GM13976 (cell line): ENCODE measurements at places on chromosomes 4 and X.

DNA sequence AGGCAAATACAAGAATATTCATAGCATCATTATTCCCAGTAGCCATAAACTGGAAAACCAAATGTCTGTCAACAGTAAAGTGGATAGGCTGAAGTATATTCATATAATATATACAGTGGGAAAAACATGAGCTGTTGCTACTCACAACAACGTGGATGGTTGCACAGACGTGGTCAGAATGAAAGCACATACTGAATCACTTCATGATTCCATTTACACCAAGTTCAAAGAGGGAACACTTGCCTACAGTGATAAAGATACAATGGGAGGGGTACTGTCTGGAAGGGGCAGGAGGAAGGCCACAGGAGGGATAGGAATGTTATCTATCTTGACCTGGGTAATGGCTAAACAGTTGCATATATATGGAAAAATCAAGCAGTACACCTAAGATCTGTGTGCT, 25.3 kb downstream of the APBB2 start:
- DNase-seq = no peak

GRCh38 chr4:4416981-4417380, 30.1 kb downstream of the NSG1 start:
- no peak for DNase-seq

- no peak for DNase-seq
Observed at GRCh38 chr4:8025668-8026067, 86.0 kb upstream of the AFAP1 start.

- no peak for DNase-seq
Observed at GRCh38 chr4:53156896-53157295, 209.0 kb downstream of the SCFD2 start.

- DNase-seq = peak; percentile 71
Observed at GRCh38 chrX:1537031-1537715, at the start of gene P2RY8. TSS of gene P2RY8 (minus strand) at chrX:1537185. CDS start at chrX:1466558, 70,627 bp downstream.

- DNase-seq = no peak
Observed at GRCh38 chr4:60743654-60744053, 456.5 kb upstream of the ADGRL3 start.

GRCh38 chrX:34560180-34560579, 96.9 kb downstream of the TMEM47 start:
- DNase-seq = no peak

DNA sequence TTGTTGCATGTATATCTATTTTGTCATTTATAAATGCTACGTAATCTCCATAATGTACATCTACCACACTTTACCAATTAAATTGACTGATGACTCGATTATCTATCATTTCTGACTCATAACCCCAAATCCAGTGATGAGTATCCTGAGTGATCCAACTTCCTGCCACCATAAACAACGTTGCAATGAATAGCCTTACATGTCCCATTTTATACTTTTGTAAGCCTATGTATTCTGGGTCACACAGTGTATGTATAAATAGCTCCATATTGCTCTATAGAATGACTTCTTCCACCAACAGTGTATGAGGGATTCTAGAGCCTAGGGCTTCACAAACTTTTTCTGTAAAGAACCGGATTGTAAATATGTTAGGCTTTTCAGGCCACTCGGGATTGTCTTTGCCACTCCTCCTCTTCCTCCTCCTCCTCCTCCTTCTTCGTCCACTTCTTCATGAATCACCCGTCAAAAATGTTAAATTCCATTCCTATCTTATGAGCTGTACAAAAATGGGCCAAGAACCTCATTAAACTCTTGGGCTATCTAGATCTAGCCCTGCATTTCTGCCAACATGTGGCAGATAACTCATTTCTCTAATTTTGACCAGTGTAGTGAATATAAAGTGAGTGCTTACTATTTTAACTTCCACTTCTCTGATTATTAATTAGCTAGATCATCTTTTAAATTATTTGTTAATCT, 672.2 kb upstream of the AMOT start:
- no peak for DNase-seq

DNA sequence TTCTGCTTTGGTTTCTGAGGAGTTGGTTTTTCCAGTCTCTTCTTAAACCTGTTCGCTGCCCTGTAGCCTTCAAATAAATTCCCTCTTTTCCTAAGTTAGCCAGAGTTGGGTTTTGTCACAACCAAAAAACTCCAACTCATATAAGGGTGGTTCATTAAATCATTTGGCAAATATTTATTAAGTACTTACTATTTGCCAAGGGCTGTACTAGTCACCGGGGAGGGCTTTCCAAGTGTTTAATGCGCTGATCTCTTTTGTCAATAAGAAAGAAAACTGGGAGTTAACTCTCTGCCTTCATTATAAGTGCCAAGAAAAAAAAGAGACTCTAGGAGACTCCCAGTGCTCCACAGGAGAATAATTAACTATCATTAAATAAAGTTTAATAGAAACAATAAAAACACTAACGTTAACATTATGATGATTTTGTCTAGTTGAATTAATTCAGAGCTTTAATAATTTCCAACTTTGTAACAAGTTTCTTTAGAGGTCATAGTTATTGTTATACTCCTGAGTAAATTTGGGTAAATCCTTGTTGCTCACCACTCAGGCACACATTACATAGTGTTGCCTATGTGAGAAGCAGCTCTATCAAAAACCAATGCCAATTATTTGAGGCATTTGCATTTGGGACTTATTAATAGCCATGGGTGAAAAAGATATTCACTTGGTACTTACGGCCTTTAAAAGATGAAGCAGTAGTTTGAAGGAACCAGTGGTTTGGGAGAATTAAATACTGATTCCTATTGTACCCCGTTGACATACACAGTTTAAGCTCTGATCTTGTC, 122.5 kb upstream of the TEX13D start:
- DNase-seq = no peak

DNA sequence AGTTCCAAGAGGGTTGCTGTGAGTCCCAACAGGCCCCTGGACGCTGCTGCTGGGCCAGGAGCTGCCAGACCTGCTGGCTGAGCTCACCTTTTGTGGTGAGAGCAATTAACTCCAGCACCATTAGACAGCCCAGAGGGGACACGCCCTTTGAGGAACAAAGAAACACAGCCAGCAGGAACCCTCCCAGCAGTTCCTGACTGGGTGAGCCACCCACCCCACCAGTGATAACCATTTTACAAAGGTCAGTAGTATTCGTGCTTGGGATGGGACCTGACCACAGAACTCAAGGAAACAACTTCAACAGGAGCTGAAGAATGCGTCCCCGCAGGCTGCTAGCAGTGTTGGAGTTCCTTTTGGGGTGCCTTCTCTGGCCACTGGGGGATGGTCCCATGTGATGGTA, 38.8 kb upstream of the AFAP1 start:
- no peak for DNase-seq

DNA sequence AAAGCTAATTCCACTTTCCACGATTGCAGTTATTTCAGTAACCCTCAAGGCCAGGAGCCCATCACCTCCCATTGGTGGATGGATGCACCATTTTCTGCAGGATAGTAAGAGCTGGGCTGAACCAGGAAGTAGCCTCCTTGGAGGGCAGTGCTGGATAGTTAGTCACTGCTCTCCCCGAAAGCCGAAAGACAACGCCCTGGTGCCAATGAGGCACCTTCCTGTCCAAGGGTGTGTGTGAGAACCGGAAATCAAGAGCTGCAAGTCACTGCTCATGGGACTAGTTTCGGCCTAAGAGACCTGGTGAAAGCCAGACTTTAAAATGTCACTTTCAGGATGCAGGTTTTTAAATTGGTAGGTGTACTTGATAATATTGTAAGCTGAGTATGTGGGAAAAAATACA, 203.8 kb upstream of the HS3ST1 start:
- DNase-seq = no peak

GRCh38 chr4:7427361-7427760, 7.4 kb downstream of the PSAPL1 start:
- no peak for DNase-seq

GRCh38 chrX:8520791-8521190, 56.2 kb downstream of the VCX3B start:
- DNase-seq = no peak

GRCh38 chr4:120057416-120057815, 9.2 kb downstream of the MAD2L1 start:
- no peak for DNase-seq

DNA sequence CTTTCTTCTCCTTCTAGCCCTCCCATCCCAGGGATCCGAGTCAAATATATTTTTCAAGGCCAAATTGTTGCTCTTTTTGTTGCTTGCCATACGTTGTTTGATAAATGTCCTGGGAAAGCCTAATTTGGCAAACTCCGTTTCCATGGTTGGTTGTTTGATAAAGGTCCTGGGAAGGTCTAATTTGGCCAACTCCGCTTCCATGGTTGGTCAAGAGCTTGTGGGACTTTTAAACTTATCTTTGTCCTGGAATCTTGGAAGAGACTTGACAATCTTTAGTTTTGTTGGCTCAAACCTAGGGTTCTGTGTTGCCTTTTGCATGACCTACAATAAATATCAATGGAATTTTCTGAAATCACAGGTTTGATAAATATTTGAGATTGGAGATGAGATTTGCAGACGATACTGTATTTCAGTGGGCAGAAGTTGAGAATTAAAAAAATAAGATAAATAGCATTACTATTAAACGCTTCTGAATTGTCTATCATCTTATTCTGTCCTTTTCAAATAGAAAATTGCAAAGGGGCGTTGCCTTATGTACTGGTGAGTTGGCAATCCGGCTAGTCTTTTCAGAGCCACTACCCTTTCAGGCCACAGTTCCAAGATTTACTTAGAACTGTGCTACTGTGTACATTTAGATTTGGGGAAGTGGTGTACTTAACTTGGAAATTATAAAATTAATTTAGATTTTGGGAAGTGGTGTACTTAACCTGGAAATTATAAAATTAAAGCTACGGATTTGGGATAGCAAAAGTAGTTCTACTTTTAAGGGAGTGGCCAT, 804 bp downstream of the OSTC start:
- DNase-seq = no peak

GRCh38 chrX:6432226-6432625, 102.7 kb downstream of the VCX3A start:
- no peak for DNase-seq

GRCh38 chr4:158914218-158914617, 145.4 kb downstream of the FNIP2 start:
- no peak for DNase-seq

GRCh38 chrX:24245202-24245601, 68.7 kb downstream of the SUPT20HL2 start:
- no peak for DNase-seq

GRCh38 chr4:118287711-118288451, 64.9 kb downstream of the PRSS12 start:
- DNase-seq = no peak

- DNase-seq = no peak
Observed at GRCh38 chrX:31420302-31420701, 348.5 kb upstream of the FTHL17 start.

DNA sequence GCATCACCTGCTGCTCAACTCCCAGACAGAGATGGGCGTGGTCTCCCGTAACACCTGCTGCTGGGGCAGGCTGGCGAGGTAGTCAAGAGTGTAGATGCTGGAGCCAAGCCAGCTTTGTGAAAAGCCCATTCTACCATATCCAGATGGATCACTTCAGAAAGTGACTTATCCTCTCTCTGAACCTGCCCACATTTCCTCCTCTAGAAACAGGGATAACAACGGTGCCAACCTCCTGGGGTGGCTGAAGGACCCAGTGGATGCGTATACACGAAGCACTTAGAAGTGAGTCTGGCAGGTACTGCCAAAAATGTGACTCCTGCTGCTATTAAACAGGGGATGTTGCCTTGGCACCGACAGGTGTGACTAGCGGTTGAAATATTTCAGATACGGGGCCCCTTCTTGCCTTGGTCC, 95.8 kb downstream of the SORBS2 start:
- DNase-seq = no peak

DNA sequence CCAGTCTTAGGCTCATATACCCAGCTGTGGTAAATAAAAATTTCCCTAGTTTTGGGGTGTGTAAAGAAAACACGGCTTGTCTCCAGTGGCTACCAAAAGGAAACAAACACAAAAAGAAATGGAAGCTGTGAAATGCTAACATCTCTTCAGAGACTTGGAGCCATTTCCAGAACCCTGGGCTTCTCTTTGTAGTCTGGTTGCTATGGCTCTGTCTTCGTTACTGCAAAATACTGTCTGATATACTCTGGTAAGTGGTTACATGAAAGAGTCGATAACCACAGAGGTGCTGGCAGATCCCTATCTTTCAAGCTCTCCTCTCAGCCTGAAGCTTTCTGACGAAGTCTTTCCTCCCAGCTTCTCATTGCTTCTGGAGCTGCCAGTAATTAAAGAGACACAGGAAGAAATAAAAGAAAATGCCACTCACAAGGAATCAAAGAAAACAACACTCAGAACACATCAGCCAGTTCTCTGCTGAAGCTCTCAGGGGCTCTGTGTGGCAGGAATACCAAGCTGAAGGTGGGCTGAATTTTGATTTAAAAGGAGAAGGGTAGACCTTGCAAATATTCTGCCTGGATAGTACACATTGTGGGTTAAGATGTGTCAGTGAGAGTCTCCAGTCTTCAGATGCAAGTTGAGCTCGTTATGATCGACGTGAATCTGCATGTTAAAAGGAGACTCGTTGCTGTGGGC, 107.6 kb upstream of the FAM9C start:
- DNase-seq = no peak

GRCh38 chrX:19368576-19368975, 24.8 kb downstream of the PDHA1 start:
- no peak for DNase-seq

DNA sequence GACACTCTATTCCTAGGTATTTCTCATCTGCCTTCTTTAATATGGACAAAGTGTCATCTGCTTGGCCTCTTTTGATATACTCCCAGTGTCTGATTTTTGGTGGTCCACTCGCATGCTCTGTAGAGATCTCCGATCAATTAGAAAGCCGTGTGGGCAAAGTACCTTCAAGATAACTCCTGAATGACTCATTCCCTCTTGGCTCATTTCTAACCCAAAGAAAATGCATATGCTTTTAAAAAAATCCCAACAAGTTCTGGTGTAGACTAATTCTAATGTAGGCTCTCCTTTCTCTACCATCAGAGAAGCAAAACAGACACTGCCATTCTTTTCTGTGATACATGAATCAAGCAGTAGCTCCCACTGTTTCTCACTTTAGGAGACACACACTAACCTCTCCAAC, 714.9 kb upstream of the ADGRL3 start:
- no peak for DNase-seq

- no peak for DNase-seq
Observed at GRCh38 chr4:184911310-184911709, 85.5 kb upstream of the ACSL1 start.

DNA sequence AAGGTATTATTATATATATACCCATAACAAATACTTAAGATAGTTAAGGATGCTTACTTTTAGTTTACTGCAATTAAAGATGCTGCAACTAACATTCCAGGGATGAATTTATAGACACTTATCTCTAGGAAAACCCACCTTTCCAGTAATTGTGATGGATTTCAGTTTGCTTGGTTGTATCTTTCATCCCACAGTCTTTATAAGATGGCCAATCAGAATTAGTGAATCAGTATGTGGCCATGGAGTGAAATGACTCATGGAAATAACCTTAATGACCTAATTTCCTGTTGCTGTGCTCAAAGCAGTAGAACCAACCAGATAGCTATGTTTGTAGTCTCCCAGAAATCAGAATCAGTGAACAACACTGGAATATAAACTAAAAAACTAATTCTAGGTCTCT, 26.4 kb downstream of the MOSPD2 start:
- DNase-seq = no peak

- peak; percentile 26 for DNase-seq
Observed at GRCh38 chr4:78667764-78668163, 108.4 kb upstream of the BMP2K start.
